ENCODE measurements at places on chromosomes 11 and 22. TPM values are rescaled to one million over a fixed set of nuclear protein-coding genes. Genes with fewer than 3 reads are reported as not detected.

DNA sequence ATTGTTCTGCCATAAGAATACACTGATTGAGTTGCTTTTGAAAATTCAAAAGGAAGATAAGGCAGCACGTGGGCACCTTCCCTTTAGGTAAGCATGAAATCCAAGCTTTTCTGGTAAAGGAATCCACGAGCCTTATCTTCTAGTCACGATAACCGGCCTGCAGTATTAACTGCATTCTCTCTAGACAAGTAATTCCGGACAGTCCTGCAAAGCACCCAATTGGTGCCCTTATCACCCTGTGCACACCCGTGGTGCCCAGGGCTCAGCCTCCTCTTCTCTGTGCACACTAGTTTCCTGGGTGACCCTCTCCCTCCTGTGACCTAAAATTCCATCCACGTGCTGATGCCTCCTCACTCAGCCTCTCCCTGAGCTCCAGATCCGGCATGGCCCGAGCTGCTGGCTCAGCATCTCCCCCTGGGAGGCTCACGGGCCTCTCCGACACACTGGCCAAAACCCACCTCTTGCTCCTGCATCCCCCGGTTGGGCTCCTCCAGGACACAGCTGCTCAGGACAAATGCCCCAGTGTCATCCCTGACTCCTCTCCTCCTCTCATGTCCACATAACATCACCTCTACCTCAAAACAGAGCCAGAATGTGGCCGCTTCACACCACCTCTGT lies 63.7 kb downstream of the PACSIN2 start:
- DNase-seq, result no peak

PARVG gene
- total RNA-seq, result 14.7 TPM

GRCh38 chr11:9789910-9790309 lies 126.0 kb downstream of the SWAP70 start:
- DNase-seq, result no peak

- no peak for DNase-seq
Measured at GRCh38 chr11:43868852-43869567, 11.6 kb upstream of the ALKBH3 start.

DNA sequence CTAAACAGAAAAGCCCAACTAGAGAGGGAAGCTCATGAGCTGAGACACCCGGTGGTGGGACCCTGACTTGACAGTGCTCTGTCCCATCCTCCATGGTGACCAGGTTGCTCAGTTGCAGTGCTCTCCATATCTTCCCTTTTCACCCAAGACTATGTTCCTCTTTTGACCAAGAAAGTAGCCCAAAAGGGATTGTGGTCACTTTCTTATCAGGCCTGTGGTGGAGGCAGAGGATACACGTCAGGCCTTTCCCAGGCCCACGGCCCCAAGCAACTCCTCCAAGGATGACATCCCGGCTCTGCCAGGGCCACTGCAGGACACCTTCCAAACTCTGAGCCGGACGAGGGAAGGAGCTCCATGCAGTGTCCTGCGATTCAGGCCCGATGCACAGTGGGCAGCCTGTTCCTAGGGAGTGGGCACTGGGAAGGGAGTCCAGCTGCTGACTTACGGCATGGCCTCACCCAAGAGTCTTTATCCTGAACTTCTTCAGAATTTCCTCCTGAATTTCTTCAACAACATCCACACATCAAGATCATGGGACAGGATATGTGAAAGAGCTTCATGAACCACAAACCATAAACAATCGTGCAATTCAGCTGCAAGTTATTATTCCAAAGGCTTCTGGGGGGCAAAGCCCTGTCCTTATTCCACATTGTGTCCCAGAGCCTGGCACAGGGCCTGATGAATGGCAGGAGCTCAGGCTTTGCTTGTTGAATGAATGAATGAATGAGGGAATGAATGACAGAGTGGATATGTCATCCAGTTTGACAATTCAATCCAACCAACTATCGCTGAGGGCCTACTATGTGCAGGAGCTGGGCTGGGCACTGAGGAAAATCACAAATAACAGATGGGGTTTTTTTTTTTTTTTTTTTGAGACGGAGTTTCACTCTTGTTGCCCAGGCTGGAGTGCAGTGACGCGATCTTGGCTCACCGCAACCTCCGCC lies 36.0 kb upstream of the MYH9 start:
- DNase-seq, result no peak

GRCh38 chr11:17950644-17951043 lies 62.2 kb downstream of the SERGEF start:
- no peak for DNase-seq

GRCh38 chr11:118661425-118662301 lies 17.8 kb downstream of the TREH start:
- DNase-seq, result peak; percentile 81

All from posterior vena cava (tissue), 2 donors.